ENCODE measurements at places on chromosomes 3 and 15.

DNA sequence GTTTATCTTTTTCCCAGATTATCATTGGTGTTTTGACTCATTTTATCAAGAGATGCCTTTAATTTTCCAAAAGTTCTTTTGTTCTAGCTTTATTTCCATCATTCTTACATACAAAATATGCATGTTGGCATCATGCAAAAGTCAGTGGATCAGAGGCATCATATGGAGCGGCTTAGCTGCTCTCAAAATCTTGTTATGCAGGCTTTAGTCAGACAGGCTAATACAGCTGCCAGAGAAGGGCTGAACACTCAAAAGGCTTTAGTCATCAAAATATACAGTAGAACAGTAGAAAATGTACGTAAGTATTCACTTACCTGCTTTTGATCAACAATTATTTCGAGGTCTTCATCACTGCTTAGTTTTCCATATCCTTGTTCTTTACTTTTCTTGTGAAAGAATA lies 65.5 kb downstream of the PEX5L start:
- no peak for DNase-seq

DNA sequence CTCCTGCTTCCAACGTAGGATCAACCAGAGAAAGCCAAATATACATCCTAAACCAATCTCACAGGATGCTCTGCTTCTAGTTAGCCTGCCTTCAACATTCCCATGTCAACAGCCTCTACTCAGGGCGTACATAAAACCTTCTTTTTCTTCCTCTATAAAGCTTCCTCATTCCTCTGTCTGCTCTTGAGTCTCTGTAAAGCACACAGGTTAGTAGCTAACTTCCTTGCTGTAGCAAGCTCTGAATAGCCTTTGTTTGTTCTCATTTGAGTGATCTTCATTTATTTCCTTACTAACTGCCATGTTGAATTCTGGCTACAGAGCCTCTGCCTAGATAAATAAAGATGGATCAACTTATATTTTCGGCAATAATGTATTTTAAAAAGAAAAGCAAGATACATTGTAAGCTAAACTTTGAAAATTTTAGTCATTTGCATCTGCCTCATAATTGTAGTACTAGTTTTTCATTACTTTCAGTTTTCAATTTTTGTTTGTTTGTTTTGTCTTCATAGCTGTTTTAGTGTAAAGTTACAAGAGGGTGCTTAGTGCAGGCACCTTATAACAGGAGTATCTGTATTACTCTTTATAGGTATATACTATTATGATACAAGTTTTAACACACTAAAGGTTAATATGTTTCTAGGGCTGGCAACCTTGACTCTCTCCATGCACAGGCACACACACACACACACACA lies 498.2 kb downstream of the PYDC2 start:
- DNase-seq: no peak

- DNase-seq: no peak
These were observed 52.9 kb downstream of the BSN start for GRCh38 chr3:49607105-49607591.

DNA sequence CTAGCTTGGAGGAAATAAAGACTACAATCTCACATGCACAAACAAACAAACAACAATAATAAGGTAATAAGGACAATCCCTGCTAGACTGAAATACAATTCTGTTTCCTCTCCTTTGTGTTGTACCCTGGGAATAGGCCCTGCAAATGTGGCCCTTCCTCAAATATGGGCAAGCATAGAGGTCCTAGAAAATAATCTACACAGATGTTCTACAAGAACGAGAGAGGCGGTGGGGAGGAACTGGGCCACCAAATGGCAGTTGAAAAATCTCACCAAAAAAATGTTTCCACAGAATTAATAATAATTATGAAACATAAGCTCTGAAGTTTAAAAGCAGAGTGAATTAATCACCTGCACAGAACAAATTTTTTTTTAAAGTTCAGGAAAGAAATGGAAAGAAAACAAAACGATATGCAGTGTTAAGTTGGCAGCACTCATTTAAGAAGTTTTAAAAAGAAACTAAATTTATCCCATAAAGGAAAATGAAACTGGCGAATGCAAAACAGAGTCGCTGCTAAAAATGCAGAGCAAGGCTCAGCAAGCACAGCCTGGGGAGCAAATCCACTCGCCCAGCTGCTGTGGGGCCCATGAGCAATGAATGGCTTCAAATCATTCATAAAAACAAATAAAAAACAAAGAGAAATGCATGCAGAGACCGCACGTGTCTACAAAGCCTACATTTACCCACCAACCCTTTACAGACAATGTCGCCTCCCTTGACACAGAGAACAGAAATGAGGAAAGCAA lies 475.4 kb downstream of the OCA2 start:
- DNase-seq: no peak

DNA sequence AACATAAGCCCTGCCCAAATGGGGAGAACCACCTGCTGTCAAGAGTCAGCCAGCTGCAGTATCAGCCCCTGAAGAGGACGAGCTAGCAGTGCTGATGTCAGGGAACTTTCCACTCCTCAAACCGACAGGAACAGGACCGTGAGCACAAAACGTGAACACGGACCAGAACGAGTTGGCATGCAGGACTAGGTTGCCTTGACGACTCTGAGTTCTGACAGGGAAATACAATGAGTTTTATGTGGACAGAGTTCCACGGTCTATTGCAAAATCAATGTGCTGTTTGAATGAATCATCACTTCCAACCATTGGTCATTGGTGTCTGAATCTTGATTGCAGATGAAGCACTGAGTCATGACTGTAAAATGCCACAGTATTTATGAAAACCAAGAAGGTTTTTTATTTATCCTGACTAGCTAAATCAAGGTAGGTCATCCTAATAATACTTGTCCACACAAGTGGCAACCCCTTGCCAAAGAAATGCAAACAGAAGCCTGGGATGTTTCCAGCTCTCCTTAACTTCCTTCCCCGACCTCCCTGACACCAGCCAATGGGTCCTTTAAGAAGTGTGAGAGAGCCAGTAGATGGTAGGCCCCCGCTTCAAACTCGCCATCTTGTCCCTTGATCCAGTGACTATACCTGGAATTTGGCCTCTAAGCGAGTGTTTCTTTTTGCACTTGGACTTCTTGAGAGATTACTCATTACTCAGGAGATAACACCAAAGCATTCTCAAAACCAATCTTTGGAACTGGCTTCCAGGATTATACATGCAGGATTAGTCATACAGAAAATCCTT lies 119.6 kb downstream of the ASB7 start:
- DNase-seq: no peak

GRCh38 chr3:63961891-63962290 lies 49.7 kb upstream of the SCAANT1 start:
- no peak for DNase-seq

GRCh38 chr15:57537072-57537471 lies 54.6 kb upstream of the MYZAP start:
- no peak for DNase-seq

- no peak for DNase-seq
These were observed 14.6 kb downstream of the SMAD6 start for GRCh38 chr15:66716656-66717020.

- DNase-seq: no peak
These were observed 5.6 kb downstream of the CPB1 start for GRCh38 chr3:148833223-148833622.
